ENCODE measurements at places on chromosomes 12 and 14.
A peak's percentile ranks its signal among the peaks of the same experiment; 100 is the strongest.

DNA sequence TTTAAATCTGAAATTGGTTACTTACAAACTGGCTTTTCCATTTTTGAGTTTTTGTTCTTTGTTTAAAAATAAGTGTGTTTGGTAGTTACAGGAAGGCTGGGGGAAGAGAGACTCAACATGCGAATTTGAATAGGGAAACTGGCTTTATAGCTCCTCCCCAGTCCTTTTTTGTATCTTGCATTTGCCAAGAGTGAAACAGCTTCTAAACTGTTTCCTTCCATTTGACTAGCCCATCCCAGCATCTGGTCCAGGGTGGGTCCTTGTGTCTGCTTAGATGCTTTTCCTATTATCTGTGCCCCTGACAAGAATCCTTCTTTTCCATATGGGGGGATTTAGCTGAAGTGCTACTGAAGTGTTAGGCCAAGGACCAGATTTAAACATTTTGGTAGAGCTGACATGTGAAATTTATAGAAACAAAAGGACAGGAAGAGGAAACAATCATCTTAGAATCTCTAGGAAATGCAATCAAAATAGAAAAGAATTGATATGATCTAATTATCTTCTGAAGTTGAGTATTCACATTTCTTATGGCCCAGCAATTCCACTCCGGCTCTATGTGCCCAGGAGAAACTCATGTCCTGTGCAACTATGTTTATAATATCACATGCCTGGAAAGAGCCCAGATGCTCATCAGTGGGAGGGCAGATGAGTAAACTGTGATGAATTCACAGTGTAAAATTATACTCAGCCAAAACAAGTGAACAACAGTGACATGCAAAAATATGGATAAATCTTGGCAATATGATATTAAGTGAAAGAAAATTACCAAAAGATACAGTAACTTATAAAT lies 7.4 kb downstream of the SMOC1 start:
- DNase-seq, result no peak

GRCh38 chr12:131941987-131942341 lies 7.8 kb upstream of the EP400 start:
- DNase-seq, result no peak

DNA sequence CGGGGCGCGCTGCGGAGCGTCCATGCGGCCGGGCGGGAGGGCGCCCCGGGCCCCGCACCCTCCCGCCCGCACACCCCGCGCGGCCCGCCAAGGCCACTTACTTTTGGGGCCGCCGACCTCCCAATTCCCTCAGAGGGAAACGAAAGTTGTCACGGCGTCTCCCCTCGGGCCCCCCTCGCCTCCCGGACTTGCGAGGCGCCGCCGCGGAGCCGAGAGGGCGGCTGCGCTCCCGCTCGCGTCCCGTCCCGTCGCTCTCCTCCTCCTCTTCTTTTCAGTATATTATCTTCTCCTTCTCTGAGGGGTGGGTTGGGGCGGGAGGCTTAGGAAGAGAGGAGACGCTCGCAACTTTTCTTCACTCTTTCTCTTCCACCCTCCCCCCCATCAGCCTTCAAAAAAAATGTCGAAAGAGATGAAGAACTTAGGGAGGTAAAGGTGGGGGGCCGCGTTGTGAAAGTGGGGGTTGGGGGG lies 613 bp downstream of the DUSP16 start:
- DNase-seq, result peak; percentile 49

DNA sequence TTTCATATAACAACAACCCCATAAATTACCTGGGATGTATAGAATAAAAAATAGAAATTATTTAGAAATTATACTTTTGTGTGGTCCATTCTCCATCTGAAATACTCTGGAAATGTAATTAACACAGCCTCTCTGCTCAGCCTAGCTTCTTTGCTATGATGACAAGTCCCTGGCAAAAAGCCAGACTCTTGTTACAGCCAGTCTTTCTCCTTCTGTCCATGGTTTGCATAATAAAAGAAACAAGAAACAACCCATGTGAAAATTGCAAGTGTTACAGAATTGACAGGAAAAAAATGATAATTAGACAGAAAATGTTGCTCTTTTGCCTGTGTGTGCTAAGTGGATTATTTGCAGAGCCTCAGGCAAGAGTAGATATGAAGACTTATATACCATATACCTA lies 61.3 kb downstream of the C12orf50 start:
- no peak for DNase-seq

- no peak for DNase-seq
Measured at GRCh38 chr12:43098766-43099550, 453.0 kb downstream of the ADAMTS20 start.

- DNase-seq, result no peak
Measured at GRCh38 chr12:103698752-103699560, 111.9 kb downstream of the STAB2 start.

- DNase-seq, result no peak
Measured at GRCh38 chr14:58055497-58056010, 96.5 kb downstream of the ARMH4 start.

DNA sequence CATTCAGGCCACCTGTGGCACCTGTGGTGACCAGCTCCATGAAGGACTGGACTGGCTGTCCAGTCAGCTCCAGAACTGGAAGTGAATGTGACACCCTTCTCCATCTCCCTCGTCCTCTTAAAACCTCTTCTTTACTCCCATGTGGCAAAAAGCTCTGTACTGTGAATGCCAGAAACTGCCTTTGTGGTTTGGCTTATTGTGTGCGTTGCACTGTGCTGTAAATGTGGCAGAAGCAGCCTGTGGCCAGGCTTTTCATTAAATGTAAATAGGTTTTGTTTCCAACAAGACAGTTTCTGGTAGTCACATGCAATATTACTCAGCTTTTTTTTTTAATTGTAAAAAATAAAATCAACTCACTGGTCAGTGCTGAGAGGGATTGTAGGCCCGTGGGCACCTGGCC lies 453.7 kb downstream of the ATP23 start:
- no peak for DNase-seq

DNA sequence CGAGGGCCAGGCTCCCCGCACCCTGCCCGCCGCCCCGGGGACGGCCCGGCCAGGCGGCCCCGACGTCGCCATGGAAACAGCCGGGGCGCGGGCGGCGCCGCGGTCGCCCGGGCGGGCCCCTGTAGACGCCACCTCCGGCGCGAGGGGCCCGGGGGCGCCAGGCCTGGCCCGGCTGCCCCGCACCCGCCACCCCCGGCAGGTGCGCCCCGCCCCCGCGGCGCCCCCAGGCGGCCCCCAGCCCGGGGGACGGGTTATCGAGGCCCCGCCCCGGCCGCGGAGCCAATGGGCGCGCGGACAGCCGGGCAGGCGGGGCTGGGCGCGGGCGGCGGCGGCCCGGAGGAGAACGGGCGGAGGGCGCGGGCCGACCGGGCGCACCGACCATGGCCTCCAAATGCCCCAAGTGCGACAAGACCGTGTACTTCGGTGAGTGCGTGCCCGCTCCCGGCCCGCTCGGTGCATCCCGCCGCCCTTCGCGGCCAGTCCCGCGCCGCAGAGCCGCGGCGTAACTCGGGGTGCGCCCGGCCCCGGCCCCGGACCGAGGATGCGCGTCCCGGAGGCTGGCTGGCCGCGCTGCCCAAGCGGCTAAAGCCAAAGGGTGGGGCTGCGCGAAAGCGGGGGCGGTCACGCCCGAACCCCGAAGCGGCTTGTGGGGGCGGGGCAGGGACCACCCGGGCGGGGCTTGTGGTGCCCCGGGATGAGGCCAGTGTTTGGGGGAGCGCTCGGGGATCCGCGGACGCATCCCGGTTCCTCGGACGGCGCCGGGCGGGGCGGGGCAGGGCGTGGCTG lies at the start of gene CRIP2:
Gene CRIP2, plus strand, starts transcription at position 339 of the 786 bp plus-strand sequence. Its CDS starts 42 bp downstream, at position 381.
- DNase-seq, result peak; percentile 61

DNA sequence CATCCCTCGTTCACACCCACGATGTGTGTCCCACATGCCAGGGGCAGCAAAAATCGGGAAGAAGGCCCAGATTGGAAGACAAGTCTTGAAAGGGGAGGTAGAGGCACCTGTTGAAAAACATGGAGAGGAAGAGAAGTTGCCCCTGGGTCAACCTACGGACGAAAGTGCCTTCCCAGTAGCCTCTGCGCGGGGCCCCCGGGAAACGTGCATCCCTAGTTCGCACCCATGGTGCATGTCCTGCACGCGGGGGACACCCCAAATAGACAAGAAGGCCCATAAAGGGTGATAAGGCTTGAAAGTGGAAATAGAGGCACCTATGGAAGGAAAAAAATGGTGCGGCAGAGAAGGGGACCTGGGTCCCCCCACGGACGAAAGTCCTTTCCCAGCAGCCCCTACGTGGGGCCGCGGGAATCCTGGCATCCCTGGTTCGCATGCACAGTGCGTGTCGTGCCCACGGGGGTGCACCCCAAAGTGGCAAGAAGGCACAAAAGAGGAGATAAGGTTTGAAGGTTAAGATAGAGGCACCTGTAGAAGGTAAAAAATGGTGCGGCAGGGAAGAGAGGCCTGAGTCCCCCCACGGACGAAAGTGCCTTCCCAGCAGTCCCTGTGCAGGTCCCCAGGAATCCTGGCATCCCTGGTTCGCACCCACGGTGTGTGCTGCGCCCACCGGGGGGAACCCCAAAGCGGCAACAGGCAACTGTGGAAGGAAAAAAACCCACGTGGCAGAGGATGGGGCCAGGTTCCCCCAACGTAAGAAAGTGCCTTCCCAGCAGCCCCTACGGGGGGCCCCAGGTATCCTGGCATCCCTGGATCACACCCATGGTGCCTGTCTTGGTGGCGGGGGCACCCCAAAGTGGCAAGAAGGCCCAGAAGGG lies 278.3 kb downstream of the ALG10 start:
- DNase-seq, result no peak

DNA sequence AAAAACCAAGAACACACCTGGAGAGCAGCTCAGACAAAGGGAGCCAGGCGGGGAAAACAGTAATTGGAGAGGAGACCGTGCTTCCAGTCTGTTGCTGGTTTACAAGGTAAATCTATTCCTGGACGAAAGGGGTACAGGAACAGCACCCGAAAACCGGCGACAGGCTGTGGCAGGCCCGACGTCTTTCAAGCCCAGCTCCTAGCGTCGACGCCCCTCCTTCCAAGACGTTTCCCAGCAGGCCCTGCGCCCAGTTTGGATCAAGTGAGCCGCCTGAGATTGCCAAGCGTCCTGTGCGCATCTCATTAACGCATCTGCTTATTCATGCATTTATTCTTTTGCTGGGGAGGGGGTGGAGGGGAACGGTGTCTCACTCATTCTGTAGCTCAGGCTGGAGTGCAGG lies 1.4 kb downstream of the C12orf56 start:
- DNase-seq, result no peak

DNA sequence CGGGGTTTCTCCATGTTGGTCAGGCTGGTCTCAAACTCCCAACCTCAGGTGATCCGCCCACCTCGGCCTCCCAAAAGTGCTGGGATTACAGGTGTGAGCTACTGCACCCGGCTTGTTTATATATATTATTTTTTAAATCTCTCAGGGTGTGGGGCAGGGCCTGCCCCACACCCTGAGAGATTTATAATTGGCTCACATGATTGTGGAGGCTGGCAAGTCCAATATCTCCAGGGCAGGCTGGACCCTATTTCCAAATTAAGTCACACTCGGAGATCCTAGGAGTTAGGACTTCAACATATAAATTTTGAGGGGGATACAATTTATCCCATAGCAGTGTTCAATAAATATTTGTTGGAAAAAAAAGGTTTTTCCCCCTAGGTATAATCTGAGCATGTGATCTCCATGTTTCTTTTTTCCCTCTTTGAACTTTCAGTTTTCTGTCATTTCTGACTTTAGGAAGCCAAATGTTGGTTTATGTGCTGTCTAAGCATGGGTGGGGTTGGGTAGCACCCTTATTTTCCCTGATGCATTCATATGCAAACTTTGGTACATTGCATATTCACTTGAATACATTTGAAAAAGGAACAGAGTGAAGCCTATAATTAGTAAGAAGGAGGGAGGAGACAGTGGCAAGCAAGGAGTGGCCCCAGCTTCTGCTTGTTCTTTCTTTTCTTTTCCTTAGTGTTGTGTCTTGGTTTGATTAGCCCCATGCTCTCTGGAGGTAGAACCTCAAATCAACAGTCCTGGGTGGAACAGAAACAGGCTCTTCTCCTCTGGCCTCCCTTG lies 8.7 kb upstream of the A2ML1 start:
- DNase-seq, result no peak

GRCh38 chr14:90850487-90850886 lies 34.3 kb upstream of the TTC7B start:
- DNase-seq, result no peak

DNA sequence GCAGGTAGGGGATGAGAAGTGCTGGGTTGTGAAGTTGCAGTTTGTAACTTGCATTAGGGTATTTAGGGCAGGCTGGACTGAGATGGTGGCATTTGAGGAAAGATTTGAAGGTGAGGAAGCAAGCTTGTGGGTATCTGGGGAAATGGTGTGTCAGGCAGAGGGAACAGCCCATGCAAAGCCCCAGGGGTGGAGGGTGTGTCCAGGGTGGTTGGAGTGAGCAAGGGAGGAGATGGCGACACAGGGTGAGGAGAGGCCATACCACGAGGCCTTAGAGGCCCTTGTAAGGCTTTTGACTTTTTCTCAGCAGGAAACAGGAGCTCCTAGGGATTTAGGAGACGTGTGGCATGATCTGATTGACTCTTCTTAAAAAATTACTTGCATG lies 136.9 kb downstream of the NUAK1 start:
- no peak for DNase-seq

DNA sequence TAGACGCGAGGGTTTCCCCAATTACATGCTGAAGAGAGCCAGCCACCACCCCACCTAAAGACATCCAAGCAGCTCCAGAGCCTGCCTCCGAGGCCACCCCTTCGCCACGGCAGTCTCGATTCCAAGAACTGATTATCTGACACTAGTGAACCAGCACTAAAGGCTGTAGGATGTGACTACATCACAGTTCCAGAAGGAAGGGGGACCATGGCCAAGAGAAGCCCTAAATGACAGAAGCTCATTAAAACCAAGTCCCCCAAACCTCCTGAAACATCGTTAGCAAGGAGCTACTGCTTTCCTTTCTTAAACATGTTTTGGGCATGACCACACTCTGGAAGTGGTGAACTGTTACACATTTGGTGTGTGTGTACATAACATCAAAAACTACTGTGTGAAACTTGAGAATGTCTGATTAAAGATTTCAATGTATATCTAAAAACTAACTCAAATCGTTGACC lies 88.2 kb downstream of the DUSP16 start:
- DNase-seq, result no peak

DNA sequence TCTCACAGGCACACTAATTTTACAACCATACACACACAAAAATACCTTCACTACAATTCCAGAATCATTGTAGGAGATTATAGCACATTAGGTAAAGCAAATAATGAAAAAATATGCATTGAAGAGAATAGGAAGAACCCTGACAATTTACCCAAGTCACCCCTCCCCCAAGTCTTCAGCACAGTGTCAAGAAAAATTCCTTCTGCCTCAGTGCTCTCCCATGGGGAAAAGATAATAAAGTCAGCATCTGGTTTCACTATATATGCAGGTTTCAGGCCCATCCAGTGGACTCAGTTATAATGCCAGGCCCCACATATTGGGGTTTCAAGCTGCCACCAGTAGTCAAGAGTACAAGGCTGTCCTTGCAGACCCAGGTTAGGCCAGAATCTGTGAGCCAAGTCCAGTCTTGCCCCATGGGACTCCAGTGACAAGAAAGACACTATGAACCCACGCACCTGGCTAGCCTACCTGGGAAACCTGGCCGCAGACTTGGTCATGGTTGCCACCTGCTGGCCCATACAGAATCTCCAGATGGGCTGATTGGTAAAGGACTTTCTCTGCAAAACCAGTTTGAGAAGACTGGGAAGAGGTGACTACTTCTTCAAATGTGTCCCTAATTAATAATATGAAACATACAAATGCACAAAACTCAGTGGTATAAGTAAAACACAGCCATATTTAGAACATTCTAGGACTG lies 398.6 kb upstream of the FLRT2 start:
- no peak for DNase-seq

GRCh38 chr14:91228112-91229004 lies 16.1 kb downstream of the GPR68 start:
- no peak for DNase-seq
